ENCODE measurements at places on chromosomes 12 and 14.

DNA sequence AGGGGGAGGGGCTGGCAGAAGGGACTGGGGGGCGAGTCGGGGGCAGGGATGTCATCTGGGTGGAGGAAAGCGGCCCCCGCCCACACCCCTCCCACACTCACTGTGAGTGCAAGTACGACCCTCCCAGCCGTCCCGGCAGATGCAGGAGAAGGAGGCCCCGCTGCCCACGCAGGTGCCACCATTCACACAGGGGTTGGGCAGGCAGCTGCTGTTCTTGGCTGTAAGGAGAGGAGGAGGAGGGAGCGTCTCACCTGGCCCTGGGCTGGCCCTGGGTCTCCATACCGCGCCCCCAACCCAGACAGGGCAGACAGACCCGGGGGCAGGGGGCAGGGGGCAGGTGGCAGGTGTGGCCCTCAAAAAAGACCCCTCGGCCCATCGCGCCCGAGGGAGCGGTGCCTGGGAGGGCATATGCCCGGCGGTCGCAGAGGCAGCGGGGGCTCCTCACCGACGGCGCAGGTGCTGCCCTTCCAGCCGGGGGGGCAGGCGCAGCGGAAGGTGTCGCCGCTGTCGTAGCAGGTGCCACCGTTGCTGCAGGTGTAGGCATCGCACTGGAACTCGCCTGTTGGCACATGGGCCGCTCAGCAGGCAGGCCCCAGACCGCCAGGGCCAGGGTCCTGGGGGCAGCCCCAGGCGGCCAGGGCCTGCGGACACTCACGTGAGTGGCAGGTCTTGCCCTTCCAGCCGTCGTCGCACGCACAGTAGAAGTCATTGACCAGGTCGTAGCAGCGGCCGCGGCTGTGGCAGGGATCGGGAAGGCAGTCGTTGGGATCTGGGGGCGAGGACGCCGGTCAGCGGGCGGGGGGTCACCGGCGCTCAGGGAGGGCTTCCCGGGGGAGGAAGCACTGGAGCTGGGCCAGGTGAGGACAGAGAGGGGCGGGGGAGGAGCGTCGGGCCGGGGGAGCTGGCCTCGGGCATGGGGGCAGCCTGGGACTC, 20.6 kb downstream of the JAG2 start:
- DNase-seq, result no peak

DNA sequence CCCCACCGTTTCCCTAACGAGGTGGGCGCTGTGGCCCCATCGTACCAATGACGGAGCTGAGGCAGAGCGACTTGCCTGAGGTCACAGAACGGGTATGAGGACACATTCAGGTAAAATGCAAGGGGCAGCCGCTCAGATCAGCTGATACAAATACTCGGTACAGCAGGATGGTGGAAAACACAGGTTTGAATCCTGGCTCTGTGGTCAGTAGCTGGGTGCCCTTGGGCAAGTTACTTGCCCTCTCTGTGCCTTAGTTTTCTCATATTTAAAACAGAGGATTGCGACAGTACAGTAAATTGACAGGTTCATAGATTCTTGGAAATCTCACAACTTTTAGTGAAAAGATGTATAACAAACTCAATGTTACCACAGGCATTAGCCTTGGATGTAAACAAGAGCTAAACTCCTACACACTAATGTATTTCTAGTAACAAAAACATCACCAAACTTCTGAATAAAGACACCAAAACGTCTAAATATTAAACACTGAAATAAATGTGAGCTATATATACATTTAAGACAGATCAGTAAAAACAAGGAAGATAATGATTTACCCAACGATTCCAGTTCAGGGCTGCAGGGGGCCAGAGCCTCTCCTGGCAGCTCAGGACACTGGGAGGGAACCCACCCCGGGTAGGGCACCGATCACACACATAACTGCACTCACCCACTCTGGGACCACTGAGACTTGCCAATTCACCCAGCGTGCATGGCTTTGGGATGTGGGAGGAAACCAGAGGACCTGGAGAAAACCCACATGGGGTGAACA, 128.4 kb downstream of the RBM19 start:
- no peak for DNase-seq

DNA sequence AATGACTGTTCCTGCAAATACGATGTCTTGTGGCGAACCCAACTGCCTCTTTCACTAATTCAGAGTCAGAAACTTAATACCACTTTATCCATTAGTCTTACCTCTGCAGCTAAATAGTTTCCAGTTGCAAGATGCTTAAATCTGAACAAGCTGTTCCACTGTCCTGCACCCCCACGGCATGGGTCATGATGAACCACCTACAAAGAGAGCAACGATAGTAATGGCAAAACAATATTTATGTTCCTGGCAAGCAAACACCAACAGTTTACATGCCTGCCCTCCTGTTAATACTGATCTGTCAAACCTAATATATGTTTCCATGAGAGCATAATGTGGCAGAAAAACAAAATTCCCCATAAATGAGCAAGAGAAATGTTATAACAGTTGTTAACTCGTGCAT, 121.9 kb downstream of the ITPR2 start:
- no peak for DNase-seq

GRCh38 chr12:61996717-61997116, 263.5 kb upstream of the USP15 start:
- DNase-seq, result no peak

- DNase-seq, result no peak
These were observed 9.5 kb downstream of the NOC4L start for GRCh38 chr12:132153501-132154340.

GRCh38 chr12:26017484-26018211, 59.2 kb downstream of the RASSF8 start:
- DNase-seq, result no peak

DNA sequence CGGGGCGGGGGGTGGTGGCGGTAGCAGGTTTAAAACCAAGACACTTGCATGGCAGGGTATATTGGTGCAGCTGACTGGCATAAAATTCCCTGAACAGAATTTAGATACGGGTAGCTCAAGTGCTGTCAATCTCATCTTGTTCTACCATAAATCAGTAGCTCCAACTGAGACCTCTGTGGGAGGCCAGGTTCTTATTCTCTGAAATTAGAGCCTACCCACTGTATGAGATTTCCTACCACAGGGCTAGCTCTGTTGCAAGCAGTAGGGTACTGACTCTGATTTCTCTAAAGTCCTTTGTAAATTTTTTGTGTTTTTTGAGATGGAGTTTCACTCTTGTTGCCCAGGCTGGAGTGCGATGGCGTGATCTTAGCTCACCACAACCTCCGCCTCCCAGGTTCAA, 3.3 kb upstream of the RPLP0 start:
- no peak for DNase-seq

- DNase-seq, result no peak
These were observed 14.2 kb upstream of the BLTP3B start for GRCh38 chr12:100156731-100157426.

GRCh38 chr12:121799842-121800693, 3.7 kb upstream of the SETD1B start:
- DNase-seq, result peak; percentile 73

- no peak for DNase-seq
These were observed 1.1 kb upstream of the GNB3 start for GRCh38 chr12:6839482-6840201.

- no peak for DNase-seq
These were observed 4.9 kb upstream of the RNASE1 start for GRCh38 chr14:20807304-20808161.

GRCh38 chr14:91245029-91245428, 525 bp upstream of the GPR68 start:
- DNase-seq, result no peak

DNA sequence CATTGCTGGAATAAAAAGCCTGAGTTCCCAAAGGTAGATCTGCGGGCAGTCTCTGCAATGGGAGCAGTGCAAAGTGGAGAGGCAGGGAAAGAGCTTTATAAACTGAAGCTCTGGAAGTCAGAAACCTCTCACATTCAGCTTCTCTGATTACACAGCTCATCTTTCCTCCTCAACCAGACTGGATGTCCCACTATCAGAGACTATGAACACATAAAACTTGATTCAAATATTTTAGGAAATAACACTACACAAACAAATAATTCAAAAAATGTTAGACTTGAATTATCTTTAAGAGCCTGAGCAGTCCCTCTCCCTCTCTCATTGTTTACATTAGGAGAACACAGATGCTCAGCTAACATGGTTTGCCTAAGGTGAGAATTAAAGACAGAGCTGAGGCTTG, 72.9 kb downstream of the DENND5B start:
- DNase-seq, result no peak

DNA sequence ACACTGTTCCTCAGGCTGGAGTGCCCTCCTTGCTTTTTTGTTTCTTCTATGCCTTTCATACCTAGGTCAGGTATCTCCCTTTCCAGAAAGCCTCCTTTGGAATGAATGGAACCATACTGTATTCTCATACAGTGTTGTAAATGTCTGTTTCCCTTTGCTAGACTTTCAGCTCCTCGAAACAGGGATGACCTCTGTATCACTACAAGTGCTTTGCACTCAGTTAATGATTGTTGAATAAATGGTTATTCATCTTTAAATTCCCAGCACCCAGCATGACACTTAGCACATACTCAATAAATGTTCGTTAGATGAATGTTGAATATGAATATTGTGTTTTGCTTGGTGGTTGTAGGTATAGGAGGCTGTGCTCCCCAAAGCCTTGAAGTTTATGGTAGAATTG, 5.9 kb upstream of the TULP3 start:
- DNase-seq, result no peak

DNA sequence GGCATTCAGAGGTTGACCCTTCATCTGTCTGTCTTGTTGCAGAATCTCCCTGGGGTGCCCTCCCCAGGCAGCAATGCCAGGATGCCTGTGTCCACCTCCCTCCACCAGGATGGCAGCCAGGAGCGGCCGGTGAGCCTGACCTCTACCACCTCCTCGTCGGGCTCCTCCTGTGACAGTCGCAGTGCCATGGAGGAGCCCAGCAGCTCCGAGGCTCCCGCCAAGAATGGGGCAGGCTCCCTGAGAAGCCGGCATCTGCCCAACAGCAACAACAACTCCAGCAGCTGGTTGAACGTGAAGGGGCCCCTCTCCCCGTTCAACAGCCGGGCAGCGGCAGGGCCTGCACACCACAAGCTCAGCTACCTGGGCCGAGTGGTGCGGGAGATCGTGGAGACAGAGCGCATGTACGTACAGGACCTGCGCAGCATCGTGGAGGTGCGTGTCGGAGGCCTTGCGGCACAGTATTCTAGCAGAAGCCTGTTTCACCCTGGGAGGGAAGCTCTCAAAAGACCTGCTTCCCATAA, 23.4 kb downstream of the PLEKHG3 start:
- no peak for DNase-seq

GRCh38 chr12:66636771-66637170, 42.1 kb downstream of the GRIP1 start:
- no peak for DNase-seq

DNA sequence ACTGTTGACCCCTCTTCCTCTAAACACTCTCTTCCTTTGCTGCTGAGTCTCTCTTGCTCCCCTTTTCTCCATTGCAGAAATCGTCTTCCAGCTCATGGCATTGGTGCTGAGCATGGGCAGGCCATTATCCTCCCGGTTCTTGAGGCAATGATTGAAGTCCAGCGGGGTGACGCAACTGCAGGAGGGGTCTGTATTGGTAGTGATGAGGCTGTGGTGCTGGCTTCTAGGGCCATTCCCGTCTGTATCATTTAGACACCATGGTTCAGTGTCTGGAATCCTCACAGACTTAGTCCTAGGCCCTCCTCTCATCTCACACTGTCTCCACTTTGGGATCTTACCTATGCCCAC, 720 bp upstream of the SLC22A17 start:
- no peak for DNase-seq

- no peak for DNase-seq
These were observed 98.9 kb downstream of the RBM19 start for GRCh38 chr12:113867258-113867657.

DNA sequence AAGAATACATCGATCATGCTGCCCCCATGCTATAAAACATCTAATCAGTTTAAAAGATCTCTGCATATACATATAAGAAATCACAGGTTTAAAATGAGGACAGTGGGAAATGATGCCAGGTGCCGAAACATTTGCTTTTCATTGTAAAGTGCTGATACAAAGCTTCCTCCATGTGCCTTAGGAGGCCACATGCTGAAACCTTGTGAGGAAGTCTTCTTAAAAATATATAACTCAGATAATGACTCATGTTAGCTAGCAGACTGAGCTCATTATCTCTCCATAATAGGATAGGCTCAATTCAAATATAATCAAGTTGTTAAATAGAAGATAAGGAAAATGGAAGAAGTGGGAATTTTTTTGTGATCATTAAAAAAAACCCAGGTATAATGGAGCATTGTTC, 65.9 kb downstream of the RFX4 start:
- DNase-seq, result no peak

DNA sequence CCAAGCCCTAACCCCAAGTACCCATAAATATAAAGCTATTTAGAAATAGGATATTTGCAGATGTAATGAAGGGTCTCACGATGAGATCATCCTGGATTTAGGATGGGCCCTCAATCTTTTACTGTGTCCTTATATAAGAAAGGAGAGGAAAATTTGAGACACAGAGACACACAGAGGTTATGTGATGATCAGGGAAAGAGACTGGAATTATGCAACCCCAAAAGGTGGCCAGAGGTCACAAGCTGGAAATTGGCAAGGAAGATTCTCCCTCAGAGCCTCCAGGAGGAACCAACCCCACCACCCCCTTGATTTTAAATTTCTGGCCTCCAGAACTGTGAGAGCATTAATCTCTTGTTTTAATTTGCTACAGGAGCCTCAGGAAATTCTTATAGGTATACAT, 334.9 kb upstream of the PRICKLE1 start:
- DNase-seq, result no peak

GRCh38 chr14:58864751-58865513, 227.2 kb downstream of the DACT1 start:
- peak; percentile 86 for DNase-seq

- no peak for DNase-seq
These were observed 799 bp downstream of the SLC38A6 start for GRCh38 chr14:60981633-60982455.
